ENCODE measurements at places on chromosomes 5 and 9.

DNA sequence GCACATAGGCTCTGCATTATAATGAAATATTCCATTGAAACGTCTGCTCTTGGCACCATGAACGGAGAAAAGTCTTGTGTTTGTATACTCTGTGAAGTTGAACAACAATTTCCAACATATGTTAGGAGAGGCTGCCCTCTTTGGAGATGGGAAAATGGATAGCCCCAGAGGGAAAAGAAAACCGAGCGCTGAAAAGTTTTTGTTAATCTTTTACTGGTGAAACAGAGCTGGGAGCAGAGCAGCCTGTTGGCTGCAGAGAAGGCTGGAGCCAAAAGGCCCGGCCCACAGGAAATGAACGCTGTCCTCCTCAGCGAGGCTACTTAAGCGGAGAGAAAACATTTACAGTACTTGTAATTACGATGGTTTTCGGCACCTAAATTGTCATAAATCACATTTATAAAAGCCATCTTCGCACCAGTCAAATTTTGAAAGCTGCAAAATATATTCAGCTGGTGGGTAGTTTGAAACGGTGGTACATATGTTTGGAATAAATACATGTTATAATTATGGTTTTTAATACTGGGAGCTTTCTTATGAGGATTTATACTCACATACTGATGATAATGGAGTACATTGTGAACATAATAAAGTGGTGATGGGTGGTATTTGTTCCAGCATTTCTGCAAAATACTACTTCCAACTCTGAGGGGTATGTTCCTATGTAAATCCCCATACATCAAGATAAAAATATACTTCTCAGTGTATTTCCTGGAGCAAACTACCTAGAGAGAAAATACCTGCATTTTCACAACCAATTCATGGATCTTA is 129.6 kb upstream of the CNTLN start:
- peak; percentile 93 for DNase-seq

- no peak for DNase-seq
Measured at GRCh38 chr5:76546497-76547102, 76.6 kb downstream of the F2RL2 start.

- peak; percentile 81 for DNase-seq
Measured at GRCh38 chr9:113446323-113446740, 17.2 kb upstream of the RGS3 start.

- DNase-seq, result peak; percentile 64
Measured at GRCh38 chr9:136858844-136859757, 7.0 kb downstream of the MAMDC4 start.

GRCh38 chr5:16304846-16305245 is 125.3 kb upstream of the MARCHF11 start:
- DNase-seq, result no peak

- DNase-seq, result no peak
Measured at GRCh38 chr9:124514874-124515273, 7.7 kb upstream of the NR5A1 start.

DNA sequence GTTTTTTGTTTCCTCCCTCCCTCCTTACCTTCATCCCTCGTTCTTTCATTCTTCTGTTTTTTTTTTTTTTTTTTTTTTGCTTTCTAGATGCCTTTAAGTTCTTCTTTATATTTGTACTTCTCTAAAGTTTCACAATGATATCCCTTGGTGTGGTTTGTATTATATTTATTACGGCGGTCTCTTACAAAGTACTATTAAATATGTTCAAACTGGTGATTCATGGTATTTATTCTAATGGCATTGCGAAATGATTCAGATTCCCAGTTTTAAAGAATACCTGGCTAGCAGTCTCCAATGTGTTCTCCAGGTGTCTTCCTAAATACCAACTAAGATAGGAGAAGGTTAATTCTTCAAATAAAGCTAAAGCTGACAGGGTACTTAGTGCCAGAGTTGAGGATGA is 690.1 kb upstream of the COX7C start:
- no peak for DNase-seq

- no peak for DNase-seq
Measured at GRCh38 chr5:36161361-36161760, 9.4 kb downstream of the SKP2 start.

DNA sequence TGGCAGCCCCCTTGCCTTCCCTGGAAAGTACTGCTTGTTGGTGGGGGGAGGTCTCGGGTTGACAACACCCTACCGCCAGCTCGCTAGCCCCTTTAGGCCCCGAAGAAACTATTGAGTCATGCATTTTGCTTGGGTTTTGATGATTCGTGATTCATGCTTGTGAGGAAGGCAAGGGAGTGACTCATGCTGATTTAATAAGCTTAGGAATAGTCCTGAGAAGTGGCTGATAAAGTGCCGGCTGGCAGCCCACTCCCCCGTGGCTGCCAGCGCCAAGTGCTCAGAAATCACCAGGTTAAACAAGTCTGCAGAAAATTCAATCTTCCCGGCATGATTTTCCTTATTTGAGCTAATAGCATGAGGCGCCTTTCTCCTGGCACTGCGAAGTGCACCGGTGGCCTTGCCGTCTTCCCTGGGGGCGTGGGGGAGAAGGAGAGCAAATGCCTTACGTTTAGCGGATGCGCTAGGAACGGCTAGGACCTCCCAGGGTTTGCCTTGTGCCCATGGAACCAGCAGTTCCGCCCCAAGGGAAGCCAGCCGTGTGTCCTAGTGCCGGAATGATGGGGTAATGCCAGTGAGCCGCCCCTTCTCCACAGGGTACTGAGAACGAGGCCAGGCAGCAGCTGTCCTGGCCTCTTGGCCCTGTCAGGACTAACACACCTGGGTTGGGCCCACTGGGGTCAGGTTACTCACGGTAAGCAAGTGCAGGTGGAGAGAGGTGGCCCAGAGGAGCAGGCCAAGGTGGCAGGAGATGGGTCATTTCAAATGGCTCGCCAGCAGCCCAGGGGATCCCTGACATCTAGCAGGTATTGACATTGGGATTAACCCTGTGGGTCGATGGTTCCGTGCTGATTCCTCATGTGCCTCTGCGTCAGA is 151.9 kb downstream of the MACROH2A1 start:
- peak; percentile 95 for DNase-seq

DNA sequence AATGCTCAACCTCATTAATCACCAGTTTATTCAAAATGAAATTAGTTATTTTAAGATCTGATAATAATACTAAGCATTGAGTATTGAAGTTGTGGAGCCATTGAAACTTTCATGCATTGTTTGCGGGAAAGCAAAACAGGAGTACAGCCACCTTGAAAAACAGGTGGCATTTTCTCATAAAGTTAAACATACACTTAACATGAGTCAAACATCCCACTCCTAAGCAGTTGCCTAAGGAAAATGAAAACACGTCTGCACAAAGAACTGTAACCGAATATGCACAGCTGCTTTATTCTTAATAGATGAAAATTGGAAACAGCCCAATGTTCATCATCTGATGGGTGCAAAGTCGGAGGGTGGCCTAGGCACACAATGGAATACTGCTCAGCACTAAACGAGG is 177.3 kb downstream of the IRX2 start:
- no peak for DNase-seq

DNA sequence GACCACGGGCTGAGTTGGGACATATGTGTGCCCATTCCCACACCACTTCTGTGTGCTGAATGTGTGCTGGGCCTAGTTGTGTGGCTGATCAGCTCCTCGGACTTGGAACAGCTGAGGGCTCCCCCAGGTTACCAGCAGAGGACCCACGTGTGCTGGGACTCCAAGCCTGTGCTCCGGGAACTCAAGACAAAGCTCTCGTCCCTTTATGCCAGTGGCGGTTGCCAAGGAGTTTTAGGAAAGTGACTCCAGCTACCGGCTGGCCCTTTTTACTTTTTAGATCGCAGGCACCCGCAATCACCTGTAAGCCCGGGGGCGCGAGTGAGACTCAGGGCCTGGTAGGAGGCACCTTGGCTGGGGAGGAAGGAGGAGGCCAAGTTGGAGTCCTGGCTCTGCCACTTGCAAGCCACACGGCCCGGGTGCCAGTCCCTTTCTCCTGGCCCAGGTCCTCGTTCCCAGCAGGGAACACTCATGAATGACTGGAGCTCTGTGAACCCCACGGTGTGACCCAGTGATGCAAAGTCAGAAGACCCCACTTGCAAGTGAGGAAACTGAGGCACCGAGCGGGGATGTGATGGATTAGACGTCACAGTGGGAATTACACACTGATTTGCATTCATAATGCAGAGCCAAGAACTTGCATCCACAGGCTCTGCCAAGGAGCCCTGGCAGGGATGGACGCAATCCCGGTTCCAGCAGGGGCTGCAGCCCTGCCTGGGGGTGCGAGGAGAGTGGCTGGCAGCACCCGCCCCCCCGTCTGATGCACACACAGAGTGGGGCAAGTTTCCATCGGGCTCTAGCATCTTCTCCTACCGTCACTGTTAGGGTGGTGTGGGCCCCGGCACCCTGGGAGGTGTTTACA is 26.9 kb downstream of the CRB2 start:
- no peak for DNase-seq

DNA sequence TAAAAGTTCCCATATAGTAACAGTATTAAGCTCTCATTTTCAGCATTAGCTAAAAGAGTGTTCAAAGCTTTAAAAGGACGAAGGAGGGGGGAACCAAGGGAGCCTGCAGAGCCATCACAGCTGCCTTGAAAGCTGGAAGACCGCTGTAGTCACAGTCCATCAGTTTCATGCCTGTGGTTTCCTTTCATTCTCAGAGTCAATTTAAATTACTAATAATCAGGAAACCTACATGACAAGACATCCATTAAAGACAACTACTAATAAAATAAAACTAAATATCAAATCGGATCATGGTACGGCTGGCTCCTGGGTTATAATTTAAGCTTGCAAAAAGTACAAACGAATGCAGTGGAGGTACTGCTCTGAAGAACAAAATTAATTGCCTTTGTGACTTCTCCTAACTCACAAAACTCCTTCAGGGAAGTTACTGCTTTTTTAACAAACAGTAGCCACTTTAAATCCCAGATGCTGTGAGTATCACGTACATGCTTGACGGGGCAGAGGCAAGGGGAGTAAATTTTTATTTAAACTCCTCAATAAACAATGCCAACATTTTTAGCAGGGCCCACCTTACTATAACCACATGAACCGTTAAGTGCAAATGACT is 213.5 kb downstream of the DENND1A start:
- DNase-seq, result no peak

- peak; percentile 10 for DNase-seq
Measured at GRCh38 chr5:115168829-115169486, 750 bp downstream of the TRIM36 start.

DNA sequence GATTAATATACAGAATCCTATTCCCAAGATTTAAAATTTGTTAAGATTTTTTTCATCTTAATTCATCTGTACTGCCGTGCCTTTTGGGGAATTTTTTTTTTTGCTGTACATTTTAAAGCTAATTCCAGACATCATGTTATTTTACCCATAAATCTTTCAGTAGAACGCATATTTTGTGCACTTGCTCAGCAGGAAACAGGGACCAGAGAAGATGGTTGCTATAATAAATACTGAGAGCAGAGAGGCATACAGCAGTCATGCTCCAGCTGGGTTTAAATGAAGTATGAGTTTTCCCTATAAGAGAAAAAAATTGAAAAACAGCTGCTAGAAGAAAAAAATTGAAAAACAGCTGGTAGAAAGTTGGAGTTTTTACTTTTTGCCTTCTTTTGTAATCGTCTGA is 196.9 kb upstream of the PUM3 start:
- DNase-seq, result no peak

GRCh38 chr9:15304632-15305031 is 2.4 kb downstream of the TTC39B start:
- no peak for DNase-seq

DNA sequence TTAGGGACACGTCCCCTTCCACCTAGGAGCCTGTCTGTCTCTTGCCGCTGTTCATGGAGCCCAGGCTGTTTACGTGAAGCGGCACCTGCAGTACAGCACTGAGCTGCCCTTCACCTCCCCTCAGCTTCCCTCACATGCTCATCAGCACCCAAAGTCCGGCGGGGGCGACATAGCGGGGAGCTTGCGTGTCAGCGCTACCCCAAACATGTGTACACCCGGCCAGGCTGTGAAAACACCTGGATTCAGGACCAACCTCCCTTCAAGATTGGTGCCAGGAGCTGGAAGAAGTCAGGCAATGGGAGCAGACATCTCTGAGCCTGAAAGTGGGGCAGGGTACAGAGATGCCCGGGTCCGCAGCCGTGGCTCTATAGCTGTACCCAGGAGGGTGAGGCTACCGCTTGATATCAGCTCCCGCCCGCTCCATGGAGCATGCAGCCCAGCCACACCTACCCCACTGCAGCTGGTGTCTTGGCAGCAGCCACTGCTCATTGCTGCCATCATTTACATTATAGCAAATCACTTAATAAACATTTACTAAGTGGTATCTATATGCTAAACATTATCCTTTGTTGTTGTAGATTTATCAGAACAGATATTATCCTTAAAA is 712.1 kb downstream of the CDH9 start:
- no peak for DNase-seq

- DNase-seq, result no peak
Measured at GRCh38 chr9:131469356-131469755, 33.4 kb upstream of the POMT1 start.

GRCh38 chr9:99056886-99057664 is 47.8 kb upstream of the TGFBR1 start:
- DNase-seq, result peak; percentile 23

DNA sequence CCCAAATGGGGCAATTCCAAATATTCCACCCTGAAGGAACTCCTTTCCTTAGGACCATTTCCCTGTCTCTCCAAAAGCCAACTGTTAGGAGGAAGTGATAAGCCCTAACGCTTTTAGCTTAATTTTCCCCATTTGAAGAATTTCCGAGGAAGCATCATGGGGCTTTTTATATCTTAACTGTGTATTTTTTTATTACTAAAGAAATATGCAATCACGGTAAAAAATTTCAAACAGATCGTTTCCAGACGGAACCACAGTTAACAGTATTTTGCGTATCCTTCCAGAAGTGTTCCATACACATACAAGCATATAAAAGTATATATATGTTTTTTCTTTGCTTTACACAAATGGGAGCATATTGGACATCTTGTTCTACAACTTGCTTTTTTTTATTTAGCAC is 133.8 kb downstream of the FGF1 start:
- no peak for DNase-seq

GRCh38 chr9:36204906-36205547 is 14.3 kb downstream of the CLTA start:
- DNase-seq, result no peak

DNA sequence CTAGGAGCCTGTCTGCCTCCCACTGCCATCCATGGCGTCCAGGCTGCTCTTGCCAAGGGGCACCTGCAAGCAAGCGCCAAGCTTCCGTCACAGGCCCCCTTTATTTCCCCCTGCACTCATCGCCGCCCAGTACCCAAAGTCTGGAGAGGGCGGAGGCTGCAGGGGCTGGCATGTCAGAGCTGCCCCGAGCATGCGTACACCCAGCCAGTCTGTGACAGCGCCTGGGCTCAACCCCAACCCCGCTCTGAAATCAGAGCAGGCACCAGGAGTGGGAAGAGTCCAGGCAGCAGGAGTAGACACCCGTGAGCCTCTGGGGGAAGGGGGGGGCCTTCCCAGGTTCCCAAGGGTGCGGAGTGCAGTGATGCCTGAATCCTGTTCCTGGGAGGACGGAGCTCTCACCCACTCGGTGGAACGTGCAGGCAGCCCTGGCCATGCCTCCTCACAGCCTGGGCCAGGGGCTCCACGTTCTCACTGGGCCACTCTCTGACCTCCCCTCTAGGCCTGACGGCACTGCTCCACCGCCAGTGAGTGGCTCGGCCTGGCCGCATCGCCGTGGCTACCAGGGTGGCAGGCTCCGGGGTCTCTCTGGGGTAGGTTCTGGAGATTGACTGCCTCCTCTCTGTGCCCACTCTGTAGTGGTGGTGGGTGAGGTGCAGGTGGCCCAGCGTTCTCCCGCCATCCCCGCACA is 469.0 kb downstream of the CDH9 start:
- no peak for DNase-seq
